Activated CD4-positive, alpha-beta T cell treated with anti-CD3 and anti-CD28 coated beads, Interleukin-2, amount 10 ng/mL, durations not matched to agents 7 days and 5 days (primary cell): ENCODE measurements at places on chromosomes 7 and 10. TPM values are rescaled to one million over a fixed set of nuclear protein-coding genes. Genes with fewer than 3 reads are reported as not detected.
A peak's percentile ranks its signal among the peaks of the same experiment; 100 is the strongest.

- DNase-seq = no peak
- peak overlapping the region; percentile 70 for H3K27ac ChIP-seq
- H3K4me1 ChIP-seq = peaks cover 34% of the 10 kb centered on the region
- H3K27me3 ChIP-seq = no peaks in the 10 kb centered on the region
- peak overlapping the region; percentile 47 for H3K4me3 ChIP-seq
Observed at GRCh38 chr10:22367471-22367870, 22.2 kb downstream of the SPAG6 start.

DNA sequence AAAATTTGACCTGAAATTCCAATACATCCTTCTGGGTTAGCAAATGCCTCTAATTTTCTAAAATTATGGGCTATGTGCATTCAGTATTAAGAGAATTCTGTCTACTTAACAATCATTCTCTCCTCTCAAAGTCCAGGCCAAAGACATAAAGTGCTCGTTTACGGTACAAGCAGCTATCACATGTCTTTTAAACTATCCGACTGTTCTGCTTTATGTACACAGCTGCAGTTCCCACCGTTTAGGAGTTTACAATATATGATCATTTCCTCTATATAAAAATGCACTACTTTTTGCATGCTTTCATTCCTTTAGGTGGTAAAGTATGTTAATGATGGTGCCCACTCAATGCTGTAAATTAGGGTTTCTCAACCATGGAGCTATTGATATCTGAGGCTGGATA, 34.0 kb downstream of the CDK6 start:
- peaks cover 17% of the 10 kb centered on the region for H3K4me1 ChIP-seq
- H3K36me3 ChIP-seq = peaks cover 32% of the 10 kb centered on the region
- DNase-seq = no peak
- no peak overlapping the region for H3K4me3 ChIP-seq
- no peak overlapping the region for H3K27ac ChIP-seq

DNA sequence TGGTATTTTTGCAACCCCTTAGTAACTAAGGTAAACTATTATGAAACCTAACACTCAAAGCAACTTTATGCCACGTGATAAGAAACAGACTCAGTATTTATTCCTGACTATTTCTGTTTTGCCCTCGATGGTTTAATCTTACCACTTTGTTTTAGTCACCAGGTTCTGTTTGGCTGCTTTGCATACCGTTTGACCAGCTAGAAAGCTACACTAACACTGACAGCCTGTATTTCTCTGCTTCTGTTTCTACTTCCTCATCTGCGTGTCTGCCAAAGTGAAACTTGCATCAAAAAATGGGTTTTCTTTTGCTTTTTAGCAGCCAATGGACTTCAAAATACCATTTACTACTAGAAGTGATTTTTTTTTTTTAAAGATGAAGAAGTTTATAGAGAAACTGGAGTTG, 802.5 kb downstream of the GRM8 start:
- no peaks in the 10 kb centered on the region for H3K36me3 ChIP-seq
- H3K4me3 ChIP-seq = no peak overlapping the region
- H3K27ac ChIP-seq = no peak overlapping the region

DNA sequence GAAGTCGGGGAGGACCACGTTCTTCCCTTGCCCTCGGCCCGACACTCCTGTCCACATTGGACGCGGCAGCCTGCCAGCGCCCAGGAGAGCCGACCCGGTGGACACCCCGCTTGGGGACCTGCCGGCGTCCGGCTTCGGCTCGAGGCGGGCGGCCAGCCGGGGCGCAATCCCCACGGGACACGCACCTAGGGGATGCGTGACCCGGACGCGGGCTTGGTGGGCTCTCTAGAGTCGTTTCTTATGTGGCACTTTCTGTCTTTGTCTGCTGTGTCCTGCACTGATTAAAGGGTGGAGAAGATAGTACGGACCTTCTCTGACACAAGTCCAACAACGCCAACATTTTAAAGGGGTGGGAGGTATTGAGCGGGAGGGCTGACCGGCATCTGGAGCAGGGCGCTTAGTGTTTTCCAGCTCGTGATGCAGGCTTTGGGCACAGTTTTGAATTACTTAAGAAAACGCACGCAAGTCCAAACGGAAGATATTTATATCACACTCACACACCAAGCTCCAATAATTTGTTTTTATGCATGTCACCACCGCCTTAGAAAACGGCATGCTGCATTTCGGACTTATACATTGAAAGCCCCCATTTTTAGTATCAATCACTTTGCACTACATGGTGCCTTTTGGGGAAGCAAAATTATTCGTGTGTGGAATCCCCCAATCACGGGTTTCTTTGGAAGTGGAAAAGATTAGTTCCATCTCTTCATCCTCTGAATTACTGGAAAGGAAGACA, 3.9 kb upstream of the SPAG6 start:
- no peak for DNase-seq
- peaks cover 7% of the 10 kb centered on the region for H3K36me3 ChIP-seq
- peaks cover 83% of the 10 kb centered on the region for H3K27me3 ChIP-seq
- peak overlapping the region; percentile 67 for H3K4me3 ChIP-seq

DNA sequence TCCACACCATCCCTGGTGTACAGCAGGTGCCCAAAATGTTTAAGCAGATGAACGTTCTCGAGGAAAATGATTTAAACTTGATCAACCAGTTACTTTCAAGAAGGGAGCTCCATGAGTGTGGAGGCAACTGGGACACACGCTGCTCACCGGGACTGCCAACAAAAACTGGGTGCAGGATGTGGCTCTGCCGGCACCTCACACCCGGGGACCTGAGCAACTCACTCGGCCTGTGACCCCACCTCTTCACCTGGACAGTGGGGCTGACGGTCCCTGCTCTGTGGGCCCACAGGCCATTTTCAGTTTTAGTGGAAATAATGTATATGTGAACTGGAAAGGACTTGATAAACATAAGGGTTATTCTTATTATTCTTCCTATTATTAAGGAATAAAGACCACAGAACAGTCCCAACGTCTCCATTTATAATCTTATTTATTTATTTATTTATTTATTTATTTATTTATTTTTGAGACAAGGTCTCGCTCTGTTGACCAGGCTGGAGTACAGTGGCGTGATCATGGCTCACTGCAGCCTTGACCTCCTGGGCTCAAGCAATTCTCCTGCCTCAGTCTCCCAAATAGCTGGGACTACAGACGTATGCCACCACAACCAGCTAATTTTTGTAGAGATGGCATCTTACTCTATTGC, 60.6 kb downstream of the RGS10 start:
- H3K27me3 ChIP-seq = peaks cover 3% of the 10 kb centered on the region
- no peak overlapping the region for H3K27ac ChIP-seq
- no peak overlapping the region for H3K4me3 ChIP-seq
- H3K36me3 ChIP-seq = peaks cover 2% of the 10 kb centered on the region
- DNase-seq = no peak

DNA sequence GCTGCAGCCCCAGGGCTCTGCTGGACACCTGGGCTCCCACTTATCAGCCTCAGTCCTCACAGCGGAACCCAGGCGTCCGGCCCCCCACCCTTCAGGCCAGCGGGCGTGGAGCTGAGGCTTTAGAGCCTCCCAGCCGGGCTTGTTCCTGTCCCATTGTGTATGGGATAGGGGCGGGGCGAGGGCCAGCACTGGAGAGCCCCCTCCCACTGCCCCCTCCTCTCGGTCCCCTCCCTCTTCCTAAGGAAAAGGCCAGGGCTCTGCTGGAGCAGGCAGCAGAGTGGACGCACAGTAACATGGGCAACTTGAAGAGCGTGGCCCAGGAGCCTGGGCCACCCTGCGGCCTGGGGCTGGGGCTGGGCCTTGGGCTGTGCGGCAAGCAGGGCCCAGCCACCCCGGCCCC, 2.7 kb downstream of the NOS3 start:
- H3K4me1 ChIP-seq = peaks cover 47% of the 10 kb centered on the region
- H3K36me3 ChIP-seq = peaks cover 16% of the 10 kb centered on the region
- no peak overlapping the region for H3K4me3 ChIP-seq
- no peak for DNase-seq

GRCh38 chr10:113376428-113376827, 176.4 kb upstream of the HABP2 start:
- H3K27ac ChIP-seq = no peak overlapping the region
- no peak for DNase-seq
- no peak overlapping the region for H3K4me3 ChIP-seq
- peaks cover 5% of the 10 kb centered on the region for H3K4me1 ChIP-seq
- H3K36me3 ChIP-seq = no peaks in the 10 kb centered on the region
- peaks cover 9% of the 10 kb centered on the region for H3K27me3 ChIP-seq

GRCh38 chr7:96414931-96415292, 93.0 kb upstream of the SLC25A13 start:
- peaks cover 16% of the 10 kb centered on the region for H3K27me3 ChIP-seq
- H3K4me3 ChIP-seq = no peak overlapping the region
- DNase-seq = peak; percentile 69
- peaks cover 3% of the 10 kb centered on the region for H3K4me1 ChIP-seq
- no peaks in the 10 kb centered on the region for H3K36me3 ChIP-seq
- no peak overlapping the region for H3K27ac ChIP-seq

- no peak overlapping the region for H3K27ac ChIP-seq
- H3K36me3 ChIP-seq = peaks cover 5% of the 10 kb centered on the region
- no peak overlapping the region for H3K4me3 ChIP-seq
- H3K27me3 ChIP-seq = peaks cover 80% of the 10 kb centered on the region
- H3K4me1 ChIP-seq = peaks cover 39% of the 10 kb centered on the region
- DNase-seq = no peak
Observed at GRCh38 chr10:75405598-75406461, 4.3 kb upstream of the ZNF503 start.

- peaks cover 9% of the 10 kb centered on the region for H3K27me3 ChIP-seq
- DNase-seq = no peak
- no peaks in the 10 kb centered on the region for H3K36me3 ChIP-seq
Observed at GRCh38 chr7:132059141-132059540, 502.7 kb upstream of the PODXL start.

DNA sequence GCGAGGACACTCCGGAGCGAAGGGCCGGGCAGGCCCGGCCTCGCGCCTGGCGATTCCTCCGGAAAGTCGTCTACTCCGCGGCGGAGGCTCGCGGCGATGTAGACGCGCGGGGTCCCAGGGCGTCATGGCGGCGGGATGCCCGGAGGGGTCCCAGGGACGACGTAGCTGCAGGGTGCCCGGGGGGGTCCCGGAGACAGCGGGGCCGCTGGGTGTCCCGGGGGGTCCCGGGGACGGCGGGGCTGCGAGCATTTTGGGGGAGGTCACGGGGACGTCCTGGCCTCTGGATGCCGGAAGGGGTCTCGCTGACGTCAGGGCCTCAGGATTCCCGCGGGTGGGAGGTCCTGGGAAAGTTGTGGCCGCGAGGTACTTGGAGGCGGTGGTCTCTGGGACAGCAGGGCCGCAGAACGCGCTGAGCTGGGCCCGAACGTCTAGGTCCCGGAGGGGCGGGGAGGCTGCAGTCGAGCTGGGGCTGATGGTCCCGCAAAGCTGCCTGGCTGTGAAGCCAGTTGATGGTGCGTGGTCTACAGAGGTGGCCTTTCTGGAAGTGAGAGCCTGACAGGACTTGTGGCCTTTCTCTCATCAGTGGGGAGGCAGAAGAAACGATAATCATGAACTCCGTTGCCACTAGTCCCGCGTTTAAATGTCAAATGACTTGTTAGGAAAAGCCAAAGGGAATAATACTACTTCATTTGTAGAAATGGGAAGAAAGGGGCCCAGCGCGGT, 637 bp downstream of the HSPA14 start:
- H3K27ac ChIP-seq = peak overlapping the region; percentile 96
- H3K4me1 ChIP-seq = peaks cover 29% of the 10 kb centered on the region
- peak overlapping the region; percentile 84 for H3K4me3 ChIP-seq
- peak; percentile 26 for DNase-seq

- H3K36me3 ChIP-seq = no peaks in the 10 kb centered on the region
- H3K27me3 ChIP-seq = no peaks in the 10 kb centered on the region
- H3K4me1 ChIP-seq = no peaks in the 10 kb centered on the region
- no peak overlapping the region for H3K4me3 ChIP-seq
Observed at GRCh38 chr7:55245271-55245723, 119.8 kb upstream of the LANCL2 start.

GRCh38 chr10:9096288-9096687, 1041.8 kb downstream of the GATA3 start:
- no peak overlapping the region for H3K4me3 ChIP-seq
- H3K4me1 ChIP-seq = peaks cover 31% of the 10 kb centered on the region
- H3K36me3 ChIP-seq = peaks cover 2% of the 10 kb centered on the region

DNA sequence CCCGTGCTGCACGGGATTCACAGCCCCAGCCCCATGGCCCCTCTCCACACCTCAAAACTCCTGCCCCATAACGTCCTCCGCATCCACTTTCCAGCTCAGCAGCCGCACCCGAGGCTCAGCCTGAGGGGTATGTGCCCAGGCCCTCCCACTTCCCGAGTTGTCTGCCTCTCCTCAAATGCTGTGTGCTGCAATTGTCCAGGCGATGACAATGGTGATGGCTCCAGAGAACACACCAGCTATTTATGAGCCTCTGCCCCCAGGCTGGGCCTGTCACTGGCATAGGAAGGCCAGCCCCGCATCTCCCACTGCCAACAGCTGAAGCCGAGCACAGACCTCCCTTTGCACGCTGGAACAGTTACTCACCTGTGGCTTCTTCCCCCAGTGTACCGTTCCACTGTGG, 2.4 kb upstream of the LDB3 start:
- no peaks in the 10 kb centered on the region for H3K27me3 ChIP-seq
- H3K4me1 ChIP-seq = no peaks in the 10 kb centered on the region
- no peak overlapping the region for H3K4me3 ChIP-seq
- no peak for DNase-seq
- no peaks in the 10 kb centered on the region for H3K36me3 ChIP-seq
- no peak overlapping the region for H3K27ac ChIP-seq

- H3K36me3 ChIP-seq = peaks cover 4% of the 10 kb centered on the region
- DNase-seq = no peak
- no peak overlapping the region for H3K27ac ChIP-seq
Observed at GRCh38 chr10:133525444-133525843, 1.7 kb upstream of the CYP2E1 start.

- DNase-seq = no peak
- no peaks in the 10 kb centered on the region for H3K27me3 ChIP-seq
- no peak overlapping the region for H3K4me3 ChIP-seq
- no peaks in the 10 kb centered on the region for H3K36me3 ChIP-seq
- no peak overlapping the region for H3K27ac ChIP-seq
Observed at GRCh38 chr10:66837335-66837734, 88.5 kb upstream of the LRRTM3 start.

The SH2B2 gene
- 0.50 TPM for total RNA-seq

The KCNIP2 gene
- 3.5 TPM for total RNA-seq

The AKR1C4 gene
- total RNA-seq = not detected

The SPDYE2 gene
- total RNA-seq = 0.15 TPM

The TMEM184A gene
- total RNA-seq = not detected

The NPTX2 gene
- not detected for total RNA-seq

The CCDC146 gene
- total RNA-seq = 9.2 TPM

The STEAP4 gene
- total RNA-seq = not detected

The TBX20 gene
- total RNA-seq = 0.17 TPM

The VSTM2A gene
- total RNA-seq = not detected

The ACSL5 gene
- 63.7 TPM for total RNA-seq

The PNLIPRP2 gene
- total RNA-seq = not detected

The NKX6-2 gene
- total RNA-seq = not detected

The PURB gene
- total RNA-seq = 22.9 TPM

The TFR2 gene
- 7.3 TPM for total RNA-seq
